ENCODE measurements at places on chromosomes 5 and 9.

- DNase-seq = no peak
Measured at GRCh38 chr5:147508711-147509040, 1.2 kb downstream of the DPYSL3 start.

DNA sequence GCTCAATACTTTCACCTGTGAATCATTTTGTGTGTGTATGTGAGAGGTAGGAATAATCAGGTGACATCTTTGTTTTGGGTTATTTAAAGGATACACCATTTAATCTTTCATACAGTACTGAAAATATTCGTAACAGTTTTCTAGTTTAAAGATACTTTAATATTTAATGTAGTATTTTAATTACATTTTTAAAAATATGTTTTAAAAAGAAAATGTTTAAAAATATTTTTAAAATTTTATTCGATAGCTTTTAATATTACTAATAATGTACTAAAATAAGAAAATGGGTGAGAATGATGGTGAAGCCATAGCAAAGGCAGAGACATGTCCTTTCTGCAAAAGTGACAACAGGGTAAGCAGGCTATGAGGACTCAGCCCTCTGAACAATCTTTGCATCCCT is 56.3 kb upstream of the MEF2C start:
- no peak for DNase-seq

DNA sequence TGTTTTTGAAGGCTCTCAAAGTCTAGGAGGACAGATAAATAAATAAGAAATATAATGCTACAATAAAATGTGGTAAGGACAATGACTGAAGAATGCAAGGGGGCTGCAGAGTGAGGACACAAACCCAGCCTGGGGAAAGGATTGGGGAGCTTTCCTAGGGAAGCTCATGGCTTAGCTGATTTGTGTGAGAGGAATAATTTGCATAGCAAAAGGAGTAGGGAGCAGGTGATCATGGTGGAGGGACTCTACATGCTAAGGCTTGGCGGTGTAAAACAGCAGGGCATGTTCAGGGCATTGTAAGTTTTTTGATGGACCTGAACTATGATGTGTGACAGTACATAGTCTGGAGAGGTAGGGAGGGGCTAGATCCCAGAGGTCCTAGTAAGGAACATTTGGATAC is 49.5 kb upstream of the CLINT1 start:
- DNase-seq = no peak

GRCh38 chr5:54936201-54936600 is 49.2 kb downstream of the ESM1 start:
- DNase-seq = no peak

DNA sequence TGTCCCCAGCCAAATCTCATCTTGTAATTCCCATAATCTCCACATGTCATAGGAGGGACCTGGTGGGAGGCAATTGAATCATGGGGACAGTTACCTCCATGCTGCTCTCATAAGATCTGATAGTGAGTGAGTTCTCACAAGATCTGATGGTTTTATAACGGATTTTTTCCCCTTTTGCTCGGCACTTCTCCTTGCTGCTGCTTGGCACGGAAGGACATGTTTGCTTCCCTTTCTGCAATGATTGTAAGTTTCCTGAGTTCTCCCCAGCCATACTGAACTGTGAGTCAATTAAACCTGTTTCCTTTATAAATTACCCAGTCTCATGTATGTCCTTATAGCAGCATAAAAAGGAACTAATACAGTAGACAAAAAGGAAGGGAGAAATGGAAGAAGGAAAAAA is 76.7 kb upstream of the CCNG1 start:
- DNase-seq = no peak

- DNase-seq = no peak
Measured at GRCh38 chr9:27569406-27569805, 3.9 kb downstream of the C9orf72 start.

DNA sequence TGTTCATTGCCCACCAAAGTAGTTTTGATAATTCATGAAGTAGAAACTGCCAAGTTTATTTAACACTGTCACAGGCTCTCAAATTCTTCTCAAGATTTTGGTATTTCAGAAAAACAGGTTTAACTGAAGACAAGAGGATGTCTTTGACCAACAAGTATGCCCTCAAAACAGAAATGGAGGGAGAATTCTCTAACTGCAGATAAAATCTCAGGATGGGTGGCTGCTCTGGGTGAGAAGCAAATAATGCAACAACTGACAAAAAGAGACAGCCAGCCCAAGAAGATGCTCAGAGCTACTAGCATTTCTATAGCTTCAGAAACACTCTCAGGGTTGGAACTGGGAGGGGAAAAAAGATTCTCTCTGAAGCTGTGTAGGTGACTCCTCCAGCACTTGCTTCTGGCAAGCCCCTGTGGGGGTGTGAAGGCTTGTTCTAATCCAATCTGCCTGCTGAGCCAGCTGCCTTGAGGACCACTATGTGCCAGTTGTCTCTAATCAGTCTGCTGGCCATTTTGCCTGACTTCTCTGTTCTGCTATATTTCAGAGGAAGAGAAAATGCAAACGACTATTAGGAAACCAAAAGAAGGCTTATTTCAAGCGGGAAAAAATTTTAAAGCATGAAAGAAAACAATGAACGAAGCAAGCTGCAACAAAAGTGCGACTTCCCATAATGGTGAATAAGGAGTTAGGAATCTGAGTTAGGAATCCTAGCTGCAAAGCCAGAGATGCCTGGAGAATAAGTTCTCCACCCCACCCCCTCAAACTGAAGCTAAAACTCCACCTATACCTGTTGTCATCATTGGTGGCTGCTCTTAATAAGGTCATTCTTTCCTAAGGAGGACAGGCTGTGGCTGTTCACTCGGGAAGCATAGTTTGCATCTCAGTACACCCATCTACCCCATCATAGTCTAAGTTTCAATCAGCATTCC is 147.5 kb downstream of the GNAQ start:
- no peak for DNase-seq

DNA sequence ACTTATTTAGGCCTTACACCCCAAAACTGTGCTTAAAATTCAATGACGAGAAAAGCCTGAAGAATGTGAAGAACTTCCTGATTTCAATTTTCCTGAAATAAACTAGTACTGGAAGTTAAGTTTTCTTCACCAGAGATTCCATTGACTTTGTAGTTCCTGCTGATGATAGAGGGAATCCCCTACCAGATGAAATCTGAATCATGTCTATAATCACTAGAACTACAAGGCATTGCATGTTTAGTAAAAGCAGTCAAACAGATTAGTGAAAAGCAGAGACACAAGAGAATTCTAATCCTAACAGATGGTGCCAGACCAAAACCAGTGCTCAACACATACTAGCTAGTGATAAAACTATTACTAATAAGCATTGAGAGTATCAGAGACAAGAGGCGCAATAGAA is 130.0 kb downstream of the PDE4D start:
- DNase-seq = no peak
